ENCODE measurements at places on chromosomes 12 and 14.

DNA sequence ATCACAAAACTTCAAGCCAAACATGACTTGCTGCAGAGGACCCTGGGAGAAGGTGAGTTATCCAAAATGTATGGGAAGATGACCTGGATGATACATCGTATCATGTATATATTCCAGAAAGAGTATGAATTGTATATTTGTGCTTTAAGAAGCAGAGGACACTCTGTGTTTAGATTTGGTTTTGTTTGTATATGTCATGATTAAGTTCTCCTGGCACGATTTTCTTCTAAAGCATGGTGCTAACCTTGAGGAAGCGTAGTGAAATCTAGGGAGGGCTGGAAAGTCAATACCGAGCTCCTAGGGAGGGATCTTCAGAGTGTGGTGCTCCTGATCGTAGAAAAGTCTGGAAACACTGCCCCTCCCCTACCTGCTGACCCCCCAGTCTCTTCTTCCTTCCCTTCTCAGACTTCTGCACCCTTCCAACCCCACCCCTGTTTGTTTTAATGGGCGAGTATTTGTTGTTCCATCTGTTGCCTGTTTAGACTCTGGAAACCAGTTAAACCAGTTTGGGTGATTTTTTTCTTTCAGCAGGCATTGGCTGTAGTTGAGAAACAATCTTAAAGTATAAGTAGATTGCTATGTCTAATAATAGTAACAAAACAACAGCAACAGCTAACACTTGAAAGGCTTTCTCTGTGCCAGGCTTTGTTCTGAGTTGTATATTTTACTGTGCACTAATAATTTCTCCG, 141.6 kb downstream of the KICS2 start:
- no peak for DNase-seq

- DNase-seq: no peak
Measured at GRCh38 chr12:98208816-98209215, 306.6 kb upstream of the TMPO start.

- DNase-seq: no peak
Measured at GRCh38 chr14:68377459-68377858, 415.4 kb downstream of the ZFP36L1 start.

DNA sequence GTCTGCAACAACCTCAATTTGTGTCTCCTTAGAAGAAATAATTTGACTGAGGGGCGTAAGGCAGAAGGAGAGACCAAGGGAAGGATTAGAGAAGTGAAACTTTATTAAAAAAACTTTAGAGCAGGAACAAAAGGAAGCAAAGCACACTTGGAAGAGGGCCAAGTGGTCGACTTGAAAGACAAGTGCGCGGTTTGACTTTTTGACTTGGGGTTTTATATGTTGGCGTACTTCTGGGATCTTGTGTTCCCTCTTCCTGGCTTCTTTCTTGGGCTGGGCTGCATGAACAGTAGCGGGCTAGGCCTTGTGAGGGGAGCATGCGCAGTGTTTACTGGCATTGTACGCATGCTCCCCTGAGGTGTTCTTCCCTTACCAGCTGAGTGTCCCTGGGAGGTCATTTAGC, 369.3 kb upstream of the DCN start:
- DNase-seq: no peak

DNA sequence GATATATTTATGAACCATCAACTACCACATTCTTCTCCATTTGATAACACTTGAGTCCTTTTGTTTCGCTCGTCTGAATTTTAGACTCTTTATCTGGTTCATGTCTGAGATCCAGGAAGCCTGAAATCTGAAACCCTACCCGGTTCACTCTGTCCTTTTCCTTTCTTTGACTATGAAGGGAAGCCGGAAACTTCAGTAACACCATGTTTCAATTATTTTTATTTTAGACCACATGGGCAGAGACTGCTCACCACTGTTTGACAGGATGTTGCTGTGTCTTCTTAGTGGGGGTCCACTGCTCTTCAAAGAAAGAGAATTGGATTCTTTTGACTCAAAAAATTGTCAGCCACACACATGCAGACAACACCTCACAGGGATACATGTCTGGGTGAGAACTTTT, 331.9 kb upstream of the FLRT2 start:
- DNase-seq: no peak

- DNase-seq: no peak
Measured at GRCh38 chr14:104778694-104779331, 16.7 kb downstream of the AKT1 start.

DNA sequence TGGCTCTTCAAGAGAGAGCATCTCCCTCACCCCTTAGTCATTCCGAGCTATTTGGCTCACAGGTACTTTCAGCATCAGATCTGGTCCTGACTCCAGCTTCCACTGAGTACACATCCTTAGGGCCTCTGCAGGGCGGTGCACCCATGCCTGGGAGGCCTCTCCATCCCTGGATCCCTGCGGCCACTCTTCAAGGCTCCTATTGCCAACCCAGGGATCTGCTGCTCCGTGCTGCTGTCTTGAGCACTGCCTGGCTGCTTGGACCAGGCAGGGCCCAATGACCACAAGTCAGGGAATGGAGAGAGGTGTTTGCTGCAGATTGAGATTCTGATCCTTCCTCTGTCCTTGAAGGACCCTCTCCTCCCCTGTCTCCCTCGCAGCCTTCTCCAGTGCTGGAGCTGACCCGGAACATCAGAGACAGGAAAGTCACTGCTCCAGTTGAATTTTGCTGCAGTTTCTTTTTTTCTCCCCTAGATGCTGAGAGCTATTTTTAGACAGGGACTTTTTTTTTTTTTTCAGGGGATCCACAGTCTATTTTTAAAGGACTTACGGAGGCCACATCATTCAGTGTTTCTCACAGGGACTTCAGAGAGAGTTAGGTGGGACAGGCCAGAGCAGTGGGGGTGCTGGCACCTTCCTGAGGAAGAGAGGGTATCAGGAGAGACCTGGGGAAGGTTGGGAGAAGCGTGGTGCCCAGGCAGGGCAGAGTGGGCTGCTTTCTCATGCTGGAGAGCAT, 50.1 kb upstream of the KCNA1 start:
- DNase-seq: no peak

GRCh38 chr14:93104961-93105360, 10.8 kb downstream of the ITPK1 start:
- no peak for DNase-seq

DNA sequence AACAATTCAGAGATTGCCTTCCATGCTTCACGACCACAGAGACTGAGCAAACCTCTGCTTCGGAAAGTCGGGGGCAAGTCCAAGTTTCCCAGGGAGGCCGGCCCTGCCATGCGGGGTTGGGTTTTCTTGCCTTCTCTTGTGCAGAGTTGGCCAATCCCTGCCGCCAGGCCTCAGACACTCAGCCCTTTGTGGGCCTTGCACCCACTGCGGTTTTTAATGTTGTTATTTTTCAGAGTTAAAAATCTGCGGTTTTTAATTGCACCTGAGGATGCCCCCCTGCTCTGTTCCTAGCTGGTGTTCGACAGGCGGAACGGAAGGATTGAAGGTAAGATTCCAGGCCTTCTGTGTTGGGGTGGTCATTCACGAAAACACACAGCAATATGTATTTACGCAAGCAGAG, 108.7 kb downstream of the CALM1 start:
- DNase-seq: no peak

GRCh38 chr12:122471324-122472226, 29.2 kb downstream of the ZCCHC8 start:
- no peak for DNase-seq

- DNase-seq: no peak
Measured at GRCh38 chr14:42187846-42188245, 581.2 kb downstream of the LRFN5 start.

DNA sequence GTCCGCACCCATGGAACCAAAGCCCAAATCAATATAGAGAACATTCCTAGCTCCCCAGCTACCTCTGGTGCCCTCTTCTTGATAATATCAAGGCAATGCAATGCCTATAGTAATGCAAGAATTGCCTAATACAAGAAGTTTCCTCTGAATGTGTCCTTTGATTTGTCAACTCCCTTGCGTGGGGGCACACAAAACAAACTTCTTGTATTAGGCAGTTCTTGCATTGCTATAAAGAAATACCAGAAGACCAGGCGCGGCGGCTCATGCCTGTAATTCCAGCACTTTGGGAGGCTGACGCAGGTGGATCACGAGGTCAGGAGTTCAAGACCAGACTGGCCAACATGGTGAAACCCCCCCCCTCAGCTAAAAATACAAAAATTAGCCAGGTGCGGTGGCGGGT, 10.4 kb upstream of the ITPK1 start:
- no peak for DNase-seq

- DNase-seq: no peak
Measured at GRCh38 chr14:91369628-91370445, 47.8 kb downstream of the CCDC88C start.

GRCh38 chr12:44654646-44655639, 221.2 kb downstream of the NELL2 start:
- DNase-seq: no peak

DNA sequence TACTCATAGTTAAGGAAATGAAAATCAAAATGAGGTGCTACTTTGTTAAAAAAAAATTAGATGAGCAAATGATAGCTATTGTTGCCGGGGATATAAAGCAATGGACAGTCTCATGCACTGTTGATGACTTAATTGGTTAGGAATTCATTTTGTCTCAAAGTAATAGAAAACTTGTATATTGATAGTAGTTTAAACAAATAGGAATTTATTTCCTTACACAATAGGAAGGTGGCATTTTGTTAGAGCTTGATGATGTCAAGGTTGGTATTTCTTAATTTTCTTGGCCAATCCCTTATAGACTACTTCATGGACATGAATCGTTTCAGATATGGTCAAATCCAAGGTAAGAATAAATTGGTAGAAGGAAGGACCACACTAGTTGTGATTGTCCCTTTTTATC, 7.8 kb downstream of the PRPF39 start:
- DNase-seq: no peak

- no peak for DNase-seq
Measured at GRCh38 chr14:57831981-57832380, 33.9 kb downstream of the SLC35F4 start.

- no peak for DNase-seq
Measured at GRCh38 chr12:128076188-128076587, 190.8 kb upstream of the TMEM132C start.

DNA sequence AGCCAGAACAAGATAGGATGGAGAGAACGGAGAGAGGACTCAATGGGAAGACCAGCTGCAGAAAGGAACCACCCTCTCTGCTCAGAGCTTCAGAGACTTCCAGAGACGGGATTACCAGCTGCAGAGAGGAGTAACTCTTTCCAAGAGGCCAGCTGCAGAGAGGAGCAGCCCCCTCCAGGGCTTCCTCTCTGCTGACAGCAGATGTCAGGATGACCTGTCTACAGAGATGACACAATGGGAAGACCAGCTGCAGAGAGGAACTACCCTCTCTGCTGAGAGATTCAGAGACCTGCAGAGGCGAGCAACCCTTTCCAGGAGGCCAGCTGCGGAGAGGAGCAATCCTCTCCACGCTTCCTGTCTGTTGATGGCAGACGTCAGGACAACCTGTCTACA, 61.8 kb downstream of the KLRG1 start:
- no peak for DNase-seq

GRCh38 chr12:5488626-5488955, 56.7 kb downstream of the NTF3 start:
- no peak for DNase-seq

GRCh38 chr12:110135806-110136205, 11.6 kb downstream of the IFT81 start:
- DNase-seq: no peak

GRCh38 chr12:26266881-26267280, 71.5 kb downstream of the SSPN start:
- no peak for DNase-seq

- DNase-seq: no peak
Measured at GRCh38 chr12:124289634-124290600, 5.0 kb upstream of the RFLNA start.
